ENCODE measurements at places on chromosomes 16 and 17.
A peak's percentile ranks its signal among the peaks of the same experiment; 100 is the strongest.

GRCh38 chr17:81967533-81968395 lies 6.8 kb upstream of the NOTUM start:
- DNase-seq = peak; percentile 93

DNA sequence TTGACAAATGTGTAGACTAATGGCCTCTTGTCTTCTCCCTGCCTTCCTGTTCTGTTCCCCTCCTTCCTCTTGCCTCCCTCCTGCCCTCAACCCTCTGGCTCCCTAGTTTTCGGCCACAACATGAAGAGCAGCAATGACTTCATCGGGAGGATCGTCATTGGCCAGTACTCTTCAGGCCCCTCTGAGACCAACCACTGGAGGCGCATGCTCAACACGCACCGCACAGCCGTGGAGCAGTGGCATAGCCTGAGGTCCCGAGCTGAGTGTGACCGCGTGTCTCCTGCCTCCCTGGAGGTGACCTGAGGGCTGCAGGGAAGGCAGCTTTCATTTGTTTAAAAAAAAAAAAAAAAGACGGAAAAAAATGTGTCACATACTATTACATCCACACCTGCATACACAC lies 18.8 kb upstream of the CLEC19A start:
- no peak for DNase-seq

DNA sequence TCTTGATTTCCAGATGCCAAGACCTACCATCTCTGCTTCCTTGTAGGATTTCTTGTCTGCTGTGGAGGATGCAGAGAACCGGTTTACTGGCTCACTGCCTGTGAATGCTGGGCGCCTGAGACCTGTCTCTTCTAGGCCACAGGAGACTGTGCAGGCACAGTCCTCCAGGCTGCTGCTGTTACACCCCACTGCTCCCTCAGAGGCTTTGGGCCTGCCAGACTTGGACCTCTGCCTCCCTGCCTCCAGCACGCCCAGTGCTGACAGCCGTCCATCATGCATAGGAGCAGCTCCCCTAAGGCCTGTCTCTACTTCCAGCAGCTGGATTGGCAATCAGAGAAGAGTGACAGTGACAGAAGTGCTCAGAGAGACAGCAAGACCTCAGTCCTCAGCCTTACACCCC lies 6.1 kb downstream of the HROB start:
- no peak for DNase-seq

DNA sequence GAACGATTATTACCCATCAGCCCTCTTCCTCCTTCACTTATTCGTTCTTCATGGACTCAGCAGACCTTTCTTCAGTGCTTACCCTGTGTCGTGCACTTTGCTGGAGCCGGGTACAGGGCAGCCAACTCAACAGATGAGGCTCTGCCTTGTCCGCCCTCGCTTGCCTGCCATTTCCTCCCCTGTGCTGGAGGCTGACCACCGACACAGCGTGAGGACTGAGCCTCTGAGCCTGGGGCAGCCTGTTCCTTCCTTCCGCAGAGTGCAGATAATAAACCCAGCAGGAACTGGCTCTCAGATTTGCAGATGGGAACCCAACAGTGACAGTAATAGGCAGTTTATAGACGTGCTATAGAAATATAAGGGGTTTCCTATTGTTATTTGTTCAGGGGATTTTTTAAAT lies 7.0 kb upstream of the SLC39A11 start:
- DNase-seq = no peak

DNA sequence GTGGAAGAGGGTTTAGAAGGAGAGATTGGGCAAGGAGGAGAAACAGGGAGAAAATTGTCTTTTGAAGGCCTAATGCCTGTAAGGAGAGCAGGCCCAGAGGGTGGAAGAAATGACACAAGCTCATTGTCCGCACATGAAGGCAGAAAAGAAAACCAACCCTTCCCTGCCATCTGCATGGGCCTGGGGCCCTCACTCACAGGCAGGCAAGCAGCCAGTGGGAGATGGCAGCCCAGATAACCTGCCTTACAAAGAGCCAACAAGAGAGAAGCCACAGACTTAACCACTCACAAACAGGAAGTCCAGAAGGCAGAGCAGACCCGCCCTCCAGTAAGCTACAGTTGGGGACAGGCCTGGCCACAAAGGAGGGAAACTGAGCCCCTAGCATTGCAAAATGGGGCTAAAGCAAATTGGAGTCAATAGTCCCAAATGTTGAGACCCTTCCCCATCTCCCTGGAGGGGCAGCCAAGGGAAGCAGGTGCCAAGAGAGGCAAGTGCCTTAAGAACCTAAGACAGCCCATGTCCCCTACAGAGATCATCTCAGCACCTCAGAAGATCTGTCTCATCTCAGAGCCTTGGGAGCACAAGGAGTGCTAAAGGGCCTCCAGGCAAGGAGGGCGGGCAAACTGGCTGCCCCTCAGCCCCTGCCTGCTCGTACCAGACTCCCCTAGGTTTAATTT lies 7.3 kb upstream of the TSPOAP1 start:
- no peak for DNase-seq

GRCh38 chr17:76500074-76500746 lies 1.0 kb downstream of the RHBDF2 start:
- DNase-seq = no peak

DNA sequence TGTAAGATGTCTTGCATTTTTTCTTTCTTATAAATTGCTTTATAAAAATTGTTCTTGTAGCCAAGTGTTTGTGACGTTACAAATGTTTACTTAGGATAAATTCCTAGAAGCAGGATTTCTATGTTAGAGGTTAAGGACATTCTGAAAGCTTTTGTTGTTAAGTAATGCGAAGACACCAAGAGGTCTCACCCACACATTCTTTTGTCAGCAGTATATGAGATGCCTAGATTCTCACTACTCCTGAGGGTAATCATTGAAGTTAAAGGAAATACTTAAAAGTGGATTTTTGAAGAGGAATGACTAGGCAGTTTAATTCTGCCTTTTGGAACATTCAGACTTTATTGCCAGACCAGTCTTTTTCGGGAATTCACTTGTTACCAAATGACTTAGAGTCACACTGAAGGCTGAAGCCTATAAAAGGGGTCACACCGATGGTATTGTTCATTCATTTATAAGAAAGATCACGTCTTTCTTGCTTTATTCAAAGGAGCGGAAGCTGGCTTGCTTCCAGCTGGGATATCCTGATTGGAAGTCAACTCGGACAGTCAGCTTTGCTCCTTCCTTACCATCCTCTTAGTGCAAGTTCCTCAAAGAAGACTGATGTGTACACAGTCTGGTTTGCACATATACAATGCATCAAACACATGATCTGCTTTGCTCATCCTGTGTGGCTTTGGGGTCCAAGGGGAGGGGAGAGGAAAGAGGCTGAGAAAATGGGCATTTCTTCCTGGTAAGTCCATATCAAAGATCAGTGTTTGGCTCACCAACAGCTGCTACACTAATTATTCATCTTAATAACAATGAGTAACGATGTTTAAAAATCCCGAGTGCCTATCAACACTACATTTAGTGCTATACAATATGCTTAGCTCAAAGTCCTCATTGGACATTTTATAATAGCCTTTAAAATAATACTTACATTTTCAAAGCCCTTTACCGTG lies 160.0 kb downstream of the MAP2K6 start:
- DNase-seq = no peak

- DNase-seq = no peak
Measured at GRCh38 chr16:73848993-73849392, 447.6 kb upstream of the PSMD7 start.

Data from GM19239 (cell line).